ENCODE measurements at places on chromosomes 2 and 18.

- DNase-seq: no peak
These were observed 40.4 kb downstream of the CLIP4 start for GRCh38 chr2:29155578-29155977.

DNA sequence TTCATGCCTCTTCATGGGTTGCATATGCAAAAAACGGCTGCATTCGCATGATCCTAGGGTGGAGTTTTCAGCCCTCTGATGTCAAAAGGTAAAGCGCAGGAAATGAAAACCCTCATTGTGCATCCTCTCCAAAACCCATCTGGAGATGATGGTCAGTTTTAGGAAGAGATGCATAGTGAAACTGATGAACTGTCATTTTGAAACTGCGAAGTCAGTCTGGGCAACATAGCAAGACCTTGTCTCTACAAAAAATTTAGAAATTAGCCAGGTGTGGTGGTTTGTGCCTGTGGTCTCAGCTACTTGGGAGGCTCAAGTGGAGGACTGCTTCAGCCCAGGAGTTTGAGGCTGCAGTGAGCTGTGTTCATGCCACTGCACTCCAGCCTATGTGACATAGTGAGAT, 2.5 kb upstream of the TTLL4 start:
- DNase-seq: no peak

DNA sequence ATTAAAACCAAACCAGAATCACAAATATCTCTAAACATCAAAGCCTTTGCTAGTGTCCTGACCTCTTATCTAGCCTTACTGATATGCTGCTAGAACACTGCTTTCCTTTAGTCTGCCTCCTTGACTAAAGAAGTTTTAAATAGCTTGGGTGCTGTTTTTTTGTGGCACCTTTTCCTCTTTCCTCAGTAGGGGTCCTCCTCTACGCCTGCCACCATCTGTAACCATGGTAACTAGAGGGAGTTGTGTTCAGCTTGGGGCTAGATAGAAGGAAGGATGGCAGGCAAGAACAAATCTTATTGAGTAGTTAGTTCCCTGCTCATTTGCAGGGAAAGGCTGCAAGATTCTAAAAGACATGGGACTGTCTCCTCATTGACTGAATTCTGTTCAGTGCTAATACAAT, 86.0 kb downstream of the TAF4B start:
- no peak for DNase-seq

GRCh38 chr18:40453903-40454302, 1501.1 kb upstream of the PIK3C3 start:
- no peak for DNase-seq

DNA sequence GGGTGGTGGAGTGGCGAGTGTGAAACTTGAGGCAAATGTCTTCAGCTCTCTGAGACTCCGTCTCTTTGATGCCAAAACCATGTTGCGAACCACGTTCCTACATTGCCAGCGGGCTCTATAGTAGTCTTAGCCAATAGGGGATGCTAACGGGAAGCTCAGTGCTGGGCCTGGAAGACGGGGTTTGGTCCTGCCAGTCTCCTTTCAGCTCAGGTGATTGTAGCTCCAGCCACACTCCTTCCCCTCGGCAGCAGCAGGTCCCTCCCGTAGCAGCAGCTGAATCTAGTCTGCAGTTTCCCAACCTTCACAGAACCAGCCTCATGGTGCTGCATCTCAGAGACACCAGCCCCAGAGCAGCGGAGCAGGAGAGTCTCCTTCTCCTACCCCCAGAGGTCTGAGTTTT, 109.7 kb downstream of the TFCP2L1 start:
- no peak for DNase-seq

DNA sequence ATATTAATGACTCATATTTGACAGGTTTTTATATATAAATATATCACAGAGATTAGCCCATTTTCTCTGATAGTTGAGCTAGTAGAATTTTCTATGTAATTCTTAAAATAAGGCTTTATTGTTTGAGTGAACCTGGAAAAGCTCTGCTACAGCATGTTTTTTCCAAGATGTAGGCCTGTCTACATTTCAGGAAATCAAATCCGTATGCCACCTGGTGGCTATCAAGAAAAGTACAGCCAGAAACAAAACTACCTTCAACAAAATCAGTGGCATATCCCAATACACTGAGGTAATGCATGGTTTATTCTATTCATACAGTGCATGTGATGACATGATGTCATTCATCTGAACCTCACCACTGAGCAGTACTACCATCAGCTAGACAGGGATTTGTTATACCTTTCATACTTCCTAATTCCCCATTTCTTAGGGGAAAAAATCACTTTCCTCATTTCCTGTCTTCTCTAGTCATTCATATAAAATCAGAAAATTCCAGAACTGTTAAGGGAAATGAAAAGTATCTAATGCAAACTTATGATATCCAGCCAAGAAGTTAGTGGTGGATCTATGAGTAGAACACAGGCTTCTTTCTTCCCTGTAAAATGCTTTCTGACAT, 310.4 kb upstream of the SYT4 start:
- DNase-seq: no peak

- no peak for DNase-seq
These were observed 27.1 kb downstream of the DAPL1 start for GRCh38 chr2:158822193-158822592.

- DNase-seq: peak; percentile 37
These were observed 49.8 kb downstream of the PTPN4 start for GRCh38 chr2:119809339-119810048.

DNA sequence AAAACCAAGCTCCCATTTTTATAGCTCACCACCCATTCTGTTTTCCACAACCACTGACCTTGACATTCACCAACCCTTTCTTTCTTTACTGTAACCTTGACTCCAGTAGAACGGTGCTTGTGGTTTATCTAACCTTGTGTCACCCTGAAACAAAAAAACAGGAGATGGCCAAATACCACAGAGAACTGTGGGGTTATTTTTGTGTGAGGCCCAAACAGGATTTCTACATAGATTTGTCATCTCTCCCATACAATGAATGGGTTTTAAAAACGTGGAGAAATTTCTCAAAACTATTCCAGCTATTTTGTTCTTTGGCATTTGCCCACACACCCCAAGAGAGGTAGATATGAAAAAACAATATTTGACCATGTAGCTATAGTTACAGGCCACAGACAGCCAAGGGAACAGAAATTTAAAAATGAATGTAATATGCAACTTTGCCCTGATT, 231.3 kb upstream of the TANK start:
- DNase-seq: no peak

- DNase-seq: peak; percentile 2
These were observed 417.0 kb downstream of the TXNL1 start for GRCh38 chr18:56221195-56222065.

DNA sequence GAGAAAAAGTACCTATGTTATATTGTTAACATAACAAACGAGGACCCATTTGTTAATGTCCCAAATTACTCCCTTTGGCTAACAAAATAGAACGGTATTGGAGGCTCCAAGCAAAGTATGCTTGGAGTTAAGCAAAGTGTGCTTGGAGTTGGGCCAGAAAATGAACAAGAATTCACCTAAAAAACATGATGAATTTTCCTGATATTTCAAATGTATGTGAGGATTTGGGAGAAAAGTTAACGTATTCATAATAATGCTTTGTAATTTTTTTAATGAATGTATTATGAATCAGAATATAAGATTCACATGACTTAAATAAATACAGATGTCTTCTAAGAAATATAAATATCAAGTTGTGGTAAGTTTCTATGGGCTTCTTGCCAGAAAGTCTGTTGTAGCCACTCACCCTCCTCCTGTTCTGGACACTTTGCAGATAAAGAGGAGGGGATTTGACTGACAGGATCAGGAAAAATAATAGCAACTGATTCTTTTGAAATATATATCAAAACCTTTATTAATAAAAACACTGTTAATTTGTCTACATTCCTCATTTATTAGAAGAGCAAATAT, 423.7 kb upstream of the MMADHC start:
- DNase-seq: no peak

GRCh38 chr2:198913394-198914152, 544.2 kb downstream of the SATB2 start:
- no peak for DNase-seq

DNA sequence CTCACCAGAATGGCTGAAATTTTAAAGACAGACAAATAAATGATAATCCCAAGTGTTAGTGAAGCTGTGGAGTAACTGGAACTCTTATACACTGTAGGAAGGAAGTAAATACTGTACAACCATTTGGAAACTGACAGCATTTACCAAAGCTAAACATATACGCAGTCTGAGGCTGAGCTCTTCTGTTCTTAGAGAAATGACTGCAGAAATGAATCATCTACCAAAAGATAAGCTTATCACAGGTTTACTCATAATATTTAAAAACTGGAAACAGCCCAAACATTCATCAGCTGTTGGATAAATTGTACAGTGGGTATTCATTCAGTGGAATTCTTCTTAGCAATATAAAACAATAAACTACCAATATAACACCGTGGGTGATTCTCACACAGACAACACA, 218.2 kb upstream of the RAB12 start:
- no peak for DNase-seq
